ENCODE measurements at places on chromosomes 1 and 21.

DNA sequence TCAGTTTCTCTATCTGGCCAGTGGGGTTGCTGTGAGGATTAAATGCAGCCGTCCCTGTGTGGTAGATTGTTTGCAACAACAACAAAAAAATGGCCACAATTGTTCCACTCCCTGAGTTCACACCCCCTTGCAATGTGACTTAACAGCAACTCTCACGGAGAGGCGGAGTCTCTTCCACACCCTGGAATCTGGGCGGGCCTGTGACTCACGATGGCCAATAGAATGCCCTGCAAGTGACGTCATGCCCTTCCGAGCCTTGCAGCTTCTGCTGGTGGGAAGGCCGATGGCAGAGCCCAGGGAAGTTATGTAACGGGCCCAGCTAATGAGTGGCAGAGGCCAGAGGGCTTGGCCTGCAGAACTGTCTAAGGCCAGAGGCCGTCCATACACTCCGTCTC lies 87.9 kb downstream of the RIPK4 start:
- DNase-seq = peak; percentile 95

- no peak for DNase-seq
These were observed 36.2 kb downstream of the LPAR3 start for GRCh38 chr1:84856726-84857270.

DNA sequence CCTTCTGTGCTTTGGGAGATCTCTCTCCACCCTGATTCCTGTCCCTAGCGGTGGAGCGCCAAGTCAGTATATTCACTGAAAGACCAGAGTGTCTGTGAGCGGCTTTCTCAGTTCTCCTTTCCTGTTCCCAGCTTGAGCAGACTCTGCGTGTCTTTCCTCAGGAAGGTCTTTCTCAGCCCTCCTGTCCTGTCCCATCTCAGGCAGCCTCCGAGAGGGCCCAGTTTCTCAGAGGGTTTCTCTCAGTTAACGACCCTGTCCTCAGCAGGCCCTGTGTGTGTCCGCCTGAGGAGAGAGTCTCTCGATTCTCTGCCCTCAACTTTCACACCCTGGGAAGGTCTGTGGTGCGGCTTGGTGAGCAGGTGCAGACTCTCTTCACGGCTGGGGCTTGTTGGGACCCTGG lies 34.0 kb upstream of the CHIT1 start:
- no peak for DNase-seq

DNA sequence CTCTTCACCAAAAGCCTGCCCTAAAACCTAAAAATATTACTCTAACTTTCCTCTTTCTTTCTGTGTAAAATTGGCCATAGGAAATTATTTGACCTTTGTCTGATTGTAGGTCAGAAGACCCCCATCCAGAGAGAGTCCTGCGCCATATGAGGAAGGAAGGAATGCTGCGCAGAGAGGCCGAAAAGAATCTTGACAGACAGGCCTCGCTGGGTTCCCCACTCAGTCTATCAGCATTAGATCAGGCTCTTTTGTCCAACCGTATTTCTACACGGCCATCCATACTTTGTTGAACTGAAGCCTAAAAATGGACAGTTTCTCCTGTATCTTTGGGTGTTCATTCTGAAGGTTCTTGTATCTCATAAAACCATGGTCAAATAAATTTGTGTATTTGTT lies 4.3 kb upstream of the SLC30A2 start:
- no peak for DNase-seq

DNA sequence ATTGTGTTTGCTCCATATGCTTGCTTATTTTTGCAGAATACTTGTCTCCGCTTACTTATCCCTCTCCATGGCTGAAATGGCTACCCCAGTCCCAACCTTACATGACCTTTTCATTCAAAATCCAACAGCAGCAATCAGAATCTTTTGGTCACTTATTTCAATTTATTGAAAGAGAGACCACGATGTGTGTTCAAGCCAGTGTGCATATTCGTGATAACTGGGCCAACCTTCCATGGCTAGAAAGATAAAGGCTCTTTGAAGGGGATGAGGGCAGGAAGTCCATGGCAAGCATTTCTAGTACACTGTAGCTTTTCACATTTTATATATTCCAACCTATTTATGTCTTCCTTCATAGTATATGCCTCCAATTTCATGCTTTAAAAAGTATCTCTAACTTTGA lies 23.1 kb downstream of the HSD11B1 start:
- no peak for DNase-seq

GRCh38 chr1:225468270-225469020 lies 40.6 kb upstream of the LBR start:
- no peak for DNase-seq

DNA sequence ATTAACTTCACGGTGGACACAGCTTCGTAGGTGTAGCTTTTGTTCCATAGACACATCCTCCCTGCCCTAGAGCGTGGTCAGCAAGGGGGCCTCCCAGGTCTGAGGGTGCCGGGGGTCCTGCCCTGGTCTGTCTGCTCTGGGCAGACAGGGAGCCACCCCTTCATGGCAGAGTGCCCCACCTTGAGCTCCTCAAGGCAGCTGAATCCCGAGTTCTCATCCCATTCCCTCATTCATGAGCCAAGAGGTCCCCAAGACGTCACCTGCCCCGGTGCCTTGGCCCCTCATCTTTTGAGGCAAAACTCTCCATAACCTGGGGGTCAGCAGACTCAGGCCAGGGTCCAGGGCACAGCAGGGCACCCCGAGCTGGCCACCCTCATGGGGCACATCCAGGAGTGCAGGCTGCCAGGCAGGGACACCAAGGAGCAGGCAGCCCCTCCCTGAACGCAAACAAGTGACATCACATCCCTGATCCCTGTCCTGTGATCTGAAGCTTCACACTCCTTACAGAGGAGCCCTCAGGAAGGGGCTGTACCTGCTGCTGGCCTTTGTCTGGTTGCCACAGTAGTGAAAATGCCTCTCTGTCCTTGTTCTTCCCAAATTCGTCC lies 23.3 kb downstream of the UBASH3A start:
- DNase-seq = no peak

DNA sequence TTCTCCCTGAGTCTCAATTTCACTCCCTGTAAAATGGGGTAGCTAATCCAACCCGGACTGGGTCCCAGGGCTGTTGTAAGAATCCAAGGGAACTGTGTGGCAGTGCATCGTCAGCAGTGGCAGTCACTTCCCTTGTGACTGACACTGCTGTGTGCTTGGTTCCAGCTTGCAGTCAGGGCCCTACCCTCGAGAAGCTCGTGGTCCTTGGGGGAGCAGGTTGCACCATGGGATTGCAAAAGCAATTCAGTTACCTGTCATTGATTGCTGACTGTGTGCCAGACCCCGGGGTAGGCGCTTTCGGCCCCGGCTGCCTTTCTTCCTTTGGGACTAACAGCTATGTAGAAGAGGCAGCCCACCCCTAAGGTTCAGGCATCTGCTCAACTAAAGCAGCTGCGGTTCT lies 2.9 kb downstream of the PTPRF start:
- DNase-seq = no peak

DNA sequence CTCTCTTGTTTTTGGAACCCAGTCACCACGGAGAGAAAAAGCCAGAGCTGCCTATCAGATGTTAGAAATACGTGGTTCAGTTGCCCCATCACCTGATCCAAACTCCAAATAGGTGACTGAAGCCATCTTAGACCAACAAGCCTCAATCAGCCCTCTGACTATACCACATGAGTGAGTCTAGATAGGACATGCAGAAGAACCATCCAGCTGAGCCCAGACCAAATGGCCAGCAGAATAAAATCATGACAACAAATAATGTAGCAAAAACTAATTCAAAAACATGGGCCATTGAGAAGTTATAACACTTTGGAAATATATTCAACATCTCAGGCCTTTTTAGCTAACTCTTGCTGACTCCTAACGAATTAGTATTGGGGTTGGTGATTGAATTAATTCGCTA lies 348.4 kb upstream of the C1orf87 start:
- no peak for DNase-seq

GRCh38 chr1:186518395-186518794 lies 57.5 kb upstream of the PDC start:
- DNase-seq = no peak

- DNase-seq = no peak
These were observed 442.5 kb downstream of the NEGR1 start for GRCh38 chr1:71839876-71840275.

- DNase-seq = no peak
These were observed 44.8 kb downstream of the LHX9 start for GRCh38 chr1:197961933-197962332.

DNA sequence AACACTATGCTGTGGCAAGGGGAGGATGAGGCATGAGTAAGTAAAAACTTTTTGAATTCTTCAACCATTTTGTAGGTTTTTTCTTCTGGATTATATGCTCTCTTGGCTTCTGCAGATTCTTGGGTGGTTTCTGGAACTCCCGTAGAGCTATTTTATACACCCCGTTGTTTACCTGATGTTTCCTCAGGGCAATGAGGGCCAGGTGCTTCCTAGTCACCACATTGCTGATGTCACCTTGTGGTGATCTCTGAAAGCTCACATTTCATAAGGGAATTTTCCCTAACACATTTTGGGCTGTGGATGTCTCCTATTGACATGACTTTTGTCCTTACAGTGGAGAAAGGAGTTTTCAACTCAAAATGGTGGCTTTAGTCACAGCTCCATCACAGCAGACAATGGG lies 356.6 kb downstream of the PLA2G4A start:
- no peak for DNase-seq

GRCh38 chr1:53678046-53678445 lies 60.9 kb downstream of the GLIS1 start:
- DNase-seq = no peak

- DNase-seq = no peak
These were observed 218.5 kb downstream of the PBX1 start for GRCh38 chr1:164777518-164777917.

DNA sequence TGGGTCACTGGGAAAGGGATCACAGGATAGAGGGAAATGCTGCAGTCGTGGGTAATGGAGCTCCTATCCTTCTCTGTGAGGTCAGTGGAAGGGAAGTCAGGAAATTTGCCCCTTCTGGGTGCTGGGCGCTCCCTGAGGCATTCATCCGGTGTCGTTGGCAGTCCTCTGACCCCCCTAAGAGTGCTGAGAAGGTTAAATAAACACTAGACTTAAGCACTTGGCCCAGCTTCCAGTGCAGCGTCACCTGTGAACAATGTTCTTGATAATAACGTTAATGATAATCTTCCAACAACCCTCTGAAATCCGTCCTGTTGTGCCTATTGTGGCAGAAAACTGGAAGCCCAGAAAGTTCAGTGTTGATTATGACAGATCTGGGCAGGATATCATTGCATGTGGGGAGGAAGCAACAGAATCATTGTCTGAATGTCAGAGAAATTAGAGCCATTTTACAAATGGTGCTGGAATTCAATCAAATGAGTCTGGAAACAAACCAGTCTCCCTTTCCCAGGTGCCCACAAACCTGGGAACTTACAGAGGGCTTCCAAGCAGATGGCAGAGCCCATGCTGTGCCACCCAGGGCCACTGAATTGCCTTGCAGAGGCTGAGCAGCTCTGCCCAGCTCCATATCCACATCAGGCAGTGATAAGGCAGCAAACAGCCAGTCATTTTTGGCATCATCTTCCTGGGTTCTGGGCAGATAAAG lies 216.8 kb downstream of the KAZN start:
- no peak for DNase-seq

- DNase-seq = no peak
These were observed 54.8 kb downstream of the OSBPL9 start for GRCh38 chr1:51671527-51672325.

DNA sequence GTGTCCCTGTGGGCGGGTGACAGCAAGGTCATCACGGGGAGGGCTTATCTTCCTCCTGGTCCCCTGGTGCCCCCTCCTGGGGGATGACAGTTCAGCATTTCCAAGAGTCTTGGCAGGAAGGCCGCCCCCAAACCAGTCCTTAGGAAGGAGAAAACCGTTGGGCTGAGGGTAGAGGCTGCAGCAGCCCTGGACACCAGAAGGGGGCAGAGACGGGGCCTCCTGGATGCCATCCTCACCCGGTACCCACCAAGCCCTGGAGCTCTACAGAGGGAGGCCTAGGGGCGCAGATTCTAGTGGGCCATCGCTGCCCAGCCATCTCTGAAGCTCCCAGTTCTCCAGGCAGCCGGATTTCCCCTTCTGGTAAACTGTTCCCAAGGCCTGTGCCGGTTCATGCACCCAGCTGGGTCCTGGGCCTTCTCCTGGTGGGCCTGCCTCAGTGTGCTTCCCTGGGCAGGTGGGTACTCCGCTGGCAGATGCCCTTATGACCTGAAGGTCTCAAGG lies 14.8 kb upstream of the ZNF669 start:
- DNase-seq = peak; percentile 32

DNA sequence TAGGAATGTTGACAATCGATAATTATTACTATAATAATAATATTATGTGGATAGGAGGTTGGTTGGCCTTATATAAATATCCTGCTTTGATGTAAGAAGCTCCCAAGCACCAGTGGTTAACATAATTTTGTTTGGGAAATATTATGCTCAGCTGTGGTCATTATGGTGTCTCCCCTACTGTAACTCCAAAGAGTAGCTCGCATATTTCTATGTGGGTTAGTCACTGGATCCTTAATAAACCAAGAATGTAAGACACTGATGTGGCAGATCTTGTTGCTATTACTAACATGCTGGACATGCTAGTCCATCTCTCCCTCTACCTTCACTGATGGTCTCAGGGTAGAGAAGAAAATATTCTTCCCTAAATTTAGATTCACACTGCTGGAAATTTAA lies 79.2 kb upstream of the RALGPS2 start:
- DNase-seq = peak; percentile 82

GRCh38 chr21:42547001-42547905 lies 33.6 kb downstream of the SLC37A1 start:
- DNase-seq = no peak

DNA sequence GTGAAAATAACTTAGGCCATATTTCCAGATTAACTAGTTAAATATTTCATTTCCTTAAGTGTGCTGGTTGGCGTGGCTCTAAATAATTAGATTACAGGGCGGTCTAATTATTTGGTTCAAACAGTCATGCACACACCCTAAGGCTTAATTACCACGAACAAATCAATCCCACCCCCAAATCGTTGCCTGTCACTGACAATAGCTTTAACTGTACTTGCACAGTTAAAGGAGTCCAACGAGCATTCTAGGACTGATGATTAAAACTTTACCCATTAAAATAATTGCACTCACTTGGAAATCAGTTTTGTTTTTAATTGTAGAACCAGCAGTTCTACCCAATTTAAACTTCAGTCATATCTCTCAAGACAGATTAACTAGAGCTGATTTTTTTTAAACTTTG lies 1.5 kb upstream of the POU2F1 start:
- DNase-seq = no peak

DNA sequence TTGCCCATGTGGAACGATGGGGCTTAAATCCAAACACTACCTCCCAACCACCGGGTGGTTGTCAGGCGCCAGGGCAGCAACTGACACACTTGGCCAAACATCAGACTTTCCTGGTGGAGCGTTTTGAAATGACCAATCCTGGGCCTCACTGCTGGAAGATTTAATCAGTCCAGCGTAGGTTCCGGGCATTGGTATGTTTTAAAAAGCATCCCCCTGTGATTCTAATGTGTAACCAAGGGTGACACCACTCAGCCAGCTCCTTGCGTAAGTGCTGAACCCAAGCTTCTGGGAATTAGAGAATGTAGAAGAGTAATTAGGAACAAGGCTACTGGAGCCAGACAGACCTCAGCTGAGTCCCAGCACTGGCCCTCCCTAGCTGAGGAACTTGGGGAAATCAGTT lies 44.8 kb upstream of the KAZN start:
- no peak for DNase-seq
